Stimulated activated CD8-positive, alpha-beta memory T cell treated with anti-CD3 and anti-CD28 coated beads, Interleukin-7, amount 100 ng/mL, for 24 hours (primary cell): ENCODE measurements at places on chromosomes 2 and 18.

- no peak for DNase-seq
These were observed 45.2 kb downstream of the NCK2 start for GRCh38 chr2:105789745-105790460.

GRCh38 chr18:46502444-46502843 lies 154.6 kb downstream of the LOXHD1 start:
- no peak for DNase-seq

DNA sequence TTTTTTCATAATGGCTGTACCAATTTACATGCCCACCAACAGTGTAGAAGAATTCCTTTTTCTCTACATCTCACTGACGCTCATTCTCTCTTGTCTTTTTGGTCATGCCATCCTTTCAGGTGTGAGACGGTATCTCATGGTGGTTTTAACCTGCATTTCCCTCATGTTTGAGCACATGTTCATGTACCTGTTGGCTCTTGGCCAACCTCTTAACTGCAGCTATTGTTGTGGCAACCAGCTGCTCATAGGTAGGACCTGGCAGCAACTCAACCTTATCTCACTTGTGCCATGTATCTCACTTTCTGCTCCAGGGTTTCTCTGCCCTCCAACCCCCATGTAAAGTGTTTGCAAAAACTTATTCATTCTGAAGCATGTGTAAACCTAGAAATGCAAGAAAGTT lies 167.5 kb downstream of the UPP2 start:
- DNase-seq, result no peak

DNA sequence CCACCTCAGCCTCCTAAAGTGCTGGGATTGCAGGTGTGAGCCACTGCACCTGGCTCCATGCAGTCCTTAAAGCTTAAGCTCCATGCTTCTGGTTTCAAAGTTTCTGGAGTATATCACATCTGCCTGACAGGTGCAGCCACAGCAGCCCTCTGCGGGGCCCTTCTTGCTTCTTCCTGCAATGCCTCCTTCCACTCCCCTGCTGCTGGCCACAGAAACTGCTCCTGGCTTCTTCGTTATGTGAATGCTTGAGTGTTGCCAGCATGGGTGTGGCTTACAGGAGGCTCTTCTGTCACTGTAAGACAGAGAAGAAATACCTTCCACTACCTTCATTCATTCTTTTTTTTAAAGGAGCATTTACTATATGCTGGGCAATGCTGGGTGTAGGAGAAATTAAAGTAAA lies 10.1 kb upstream of the CCBE1 start:
- no peak for DNase-seq

- no peak for DNase-seq
These were observed 208.7 kb downstream of the CLIP4 start for GRCh38 chr2:29323961-29324360.

DNA sequence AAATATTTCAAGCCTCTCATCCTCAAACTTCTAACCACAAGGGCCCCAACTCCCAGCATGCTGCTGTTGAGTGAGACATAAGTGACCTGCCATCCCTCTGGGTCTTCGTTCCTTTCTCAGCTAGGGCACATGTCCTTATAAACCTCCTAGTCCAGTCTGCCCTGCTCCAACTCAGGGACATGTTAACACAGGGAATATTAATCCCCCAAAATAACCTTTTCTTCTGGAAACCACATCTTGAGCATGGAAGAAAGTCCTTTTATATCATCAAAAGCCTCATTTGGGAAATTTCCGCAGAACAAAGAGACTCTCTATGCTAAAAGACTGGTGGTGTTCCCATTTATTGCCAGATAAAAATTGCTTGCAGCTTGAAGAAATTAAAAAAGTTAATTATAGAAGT lies 14.4 kb downstream of the TNP1 start:
- DNase-seq, result no peak

DNA sequence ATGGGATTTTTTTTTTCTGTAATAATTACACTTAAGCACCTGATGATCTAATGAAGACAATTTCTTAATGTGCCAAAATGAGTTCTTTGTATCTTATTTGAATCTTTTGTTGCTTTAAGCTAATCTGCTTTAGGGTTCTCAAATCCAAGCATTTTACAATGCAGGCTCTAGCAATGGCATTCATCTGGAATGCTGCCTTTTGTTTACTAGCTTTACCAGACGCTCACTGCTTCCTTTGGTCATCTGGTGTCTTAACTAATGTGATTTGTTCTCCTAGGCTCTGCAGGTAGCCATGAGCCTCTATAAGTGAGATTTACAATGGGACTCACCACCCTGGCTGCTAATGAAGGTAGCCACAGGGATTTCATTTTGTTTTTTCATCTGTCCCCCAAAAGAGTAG lies 100.3 kb downstream of the GREB1L start:
- no peak for DNase-seq

GRCh38 chr2:144449028-144449406 lies 70.9 kb downstream of the ZEB2 start:
- DNase-seq, result no peak

- no peak for DNase-seq
These were observed 58.8 kb downstream of the NEDD4L start for GRCh38 chr18:58102875-58103274.

GRCh38 chr18:57337890-57338289 lies 14.5 kb upstream of the ST8SIA3 start:
- DNase-seq, result no peak

- no peak for DNase-seq
These were observed 143.1 kb downstream of the FAM161A start for GRCh38 chr2:61710711-61711110.

DNA sequence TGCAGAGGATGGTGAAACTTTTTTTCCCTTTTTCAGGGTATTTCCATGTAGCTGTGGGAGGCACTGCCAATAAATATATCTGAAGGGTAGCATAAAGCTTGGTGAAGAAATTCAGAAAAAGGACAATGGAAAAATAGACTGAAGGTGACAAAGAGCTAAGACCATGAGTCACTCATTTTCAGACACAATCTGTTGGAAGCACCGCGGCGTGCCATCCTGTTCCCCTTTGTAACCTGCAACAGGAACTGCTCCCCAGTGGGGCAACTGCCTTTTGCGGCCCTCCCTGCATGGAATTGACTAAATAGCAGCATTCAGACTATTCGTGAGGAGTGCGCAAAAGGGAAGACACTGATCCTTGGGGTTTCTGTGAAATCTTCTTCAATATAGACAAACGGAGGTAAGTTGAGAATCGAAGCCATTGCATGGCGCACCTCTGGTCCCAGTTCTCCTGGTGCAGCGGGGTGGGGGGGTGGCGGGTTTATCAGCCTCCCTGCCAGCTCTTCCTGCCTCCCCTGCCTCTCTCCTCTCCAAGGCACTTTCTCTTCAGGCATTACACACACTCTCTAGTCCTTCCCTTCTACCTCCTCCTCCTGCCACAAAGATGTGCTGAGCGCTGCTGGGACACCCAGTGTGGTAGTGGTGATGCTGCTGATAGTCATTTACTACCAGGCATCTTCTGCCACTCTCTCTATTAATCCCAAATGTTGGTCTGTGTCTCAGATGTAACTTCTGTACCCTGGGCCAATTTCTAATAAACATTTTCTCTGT lies 126.2 kb upstream of the TMEM200C start:
- no peak for DNase-seq

DNA sequence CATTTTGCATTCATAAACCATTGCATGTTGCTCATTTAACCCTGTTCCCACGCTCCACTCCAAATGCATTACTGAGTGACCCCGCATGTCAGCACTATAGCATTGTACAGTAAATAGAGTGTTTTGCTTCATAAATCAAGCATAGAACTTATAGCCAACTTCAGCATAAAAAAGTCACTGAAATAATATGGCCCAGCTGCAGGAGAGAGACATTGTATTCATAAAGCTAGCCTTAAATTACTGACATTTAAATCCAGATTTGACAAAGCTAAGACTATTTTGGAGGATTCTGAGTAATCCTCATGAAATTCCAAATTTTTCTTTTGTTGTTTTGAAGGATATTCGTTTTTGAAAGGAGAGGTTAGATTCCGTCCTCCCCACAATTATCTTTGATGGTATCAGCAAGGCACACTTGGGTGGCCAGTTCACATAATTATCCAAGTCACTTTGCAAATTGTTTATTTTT lies 320.9 kb upstream of the TCF4 start:
- no peak for DNase-seq

DNA sequence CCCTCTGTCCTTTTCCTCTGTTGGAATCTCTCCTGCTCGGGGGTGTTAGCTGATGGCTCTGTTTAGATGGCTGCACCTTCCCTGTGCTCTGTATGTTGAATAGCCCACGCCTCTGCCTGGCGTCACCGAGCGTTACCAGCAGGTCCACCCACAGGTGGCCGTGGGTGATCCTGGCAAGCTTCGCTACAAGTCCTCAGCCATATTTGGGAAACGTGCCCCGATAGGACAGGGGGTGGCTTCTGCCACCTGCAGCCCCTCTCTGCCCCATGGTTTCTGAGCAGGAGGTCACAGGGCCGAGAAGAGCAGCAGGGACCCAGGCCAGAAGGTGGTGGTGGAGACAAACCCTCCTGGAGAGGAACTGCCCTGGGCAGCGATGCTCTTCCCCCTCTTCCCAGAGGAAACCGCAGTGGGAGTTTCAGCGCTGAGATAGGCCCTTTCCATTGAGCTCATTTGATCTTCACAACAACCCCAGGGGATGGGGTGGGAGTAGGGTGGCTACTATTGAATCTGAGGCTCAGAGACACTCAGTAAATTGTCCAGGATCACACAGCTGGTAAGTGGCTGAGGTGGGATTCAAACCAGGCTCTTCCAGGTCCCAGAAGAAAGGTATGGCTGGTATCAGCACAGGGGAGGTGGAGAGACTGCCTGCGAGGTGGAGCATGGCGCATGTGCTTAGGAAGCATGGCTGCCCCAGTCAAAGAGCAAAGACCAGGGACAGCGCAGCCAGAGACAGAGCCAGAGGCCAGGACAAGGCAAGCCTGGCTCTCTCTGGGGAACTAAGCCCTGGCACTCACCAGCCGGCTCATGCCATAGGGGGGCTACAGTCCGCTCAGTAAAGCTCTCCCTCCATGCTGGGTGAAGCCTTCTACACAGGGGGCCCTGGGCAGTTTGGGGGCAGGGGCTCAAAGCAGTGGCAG lies 15.0 kb downstream of the NGEF start:
- no peak for DNase-seq

GRCh38 chr18:61833387-61833786 lies 59.4 kb downstream of the RNF152 start:
- no peak for DNase-seq

- no peak for DNase-seq
These were observed 119.9 kb downstream of the DPP4 start for GRCh38 chr2:161954103-161954502.

GRCh38 chr18:25646971-25647370 lies 295.0 kb upstream of the ZNF521 start:
- DNase-seq, result no peak

DNA sequence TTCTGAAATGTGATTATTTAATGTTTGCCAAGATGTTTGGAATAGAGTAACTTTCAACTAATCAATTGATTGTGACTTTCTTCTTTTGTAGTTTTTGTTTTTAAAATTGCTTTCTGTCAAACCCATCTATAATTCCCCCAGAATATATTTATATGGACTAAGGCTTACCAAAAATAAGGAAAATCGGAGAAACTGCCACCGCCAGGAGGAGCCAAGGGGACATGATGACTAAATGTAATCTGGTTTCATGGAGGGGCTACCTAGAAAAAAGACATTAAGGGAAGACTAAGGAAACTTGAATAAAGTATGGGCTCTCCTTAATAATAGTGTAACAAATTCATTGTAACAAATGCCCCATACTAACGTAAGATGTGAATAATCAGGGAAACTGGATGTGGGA lies 19.5 kb downstream of the BOLA3 start:
- no peak for DNase-seq

GRCh38 chr2:64939332-64939917 lies 49.8 kb upstream of the SLC1A4 start:
- DNase-seq, result no peak

- no peak for DNase-seq
These were observed 210.9 kb downstream of the DYM start for GRCh38 chr18:49249521-49249920.

GRCh38 chr2:146317959-146318358 lies 1526.9 kb upstream of the ACVR2A start:
- no peak for DNase-seq

GRCh38 chr18:35634323-35634722 lies 52.8 kb downstream of the GALNT1 start:
- DNase-seq, result no peak

- DNase-seq, result no peak
These were observed 86.7 kb downstream of the LYPD6B start for GRCh38 chr2:149125031-149125725.

GRCh38 chr2:199471443-199472057 lies 13.8 kb upstream of the SATB2 start:
- DNase-seq, result no peak

DNA sequence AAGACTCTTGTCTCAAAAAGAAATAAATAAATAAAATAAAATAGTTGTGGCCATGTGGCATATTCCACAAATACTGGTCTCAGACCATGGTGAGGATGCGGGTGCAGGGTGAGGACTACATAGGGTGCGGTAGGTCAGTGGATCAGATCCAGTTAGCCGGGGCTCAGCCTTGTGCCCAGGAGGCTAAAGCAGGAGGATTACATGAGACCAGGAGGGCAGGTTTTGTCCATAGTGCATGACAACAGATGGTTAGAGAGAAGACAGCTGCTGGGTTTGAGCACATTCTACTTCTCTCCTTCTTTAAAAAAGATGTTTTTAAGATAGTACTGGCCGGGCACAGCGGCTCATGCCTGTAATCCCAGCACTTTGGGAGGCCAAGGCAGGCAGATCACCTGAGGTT lies 12.8 kb upstream of the PSD4 start:
- no peak for DNase-seq

DNA sequence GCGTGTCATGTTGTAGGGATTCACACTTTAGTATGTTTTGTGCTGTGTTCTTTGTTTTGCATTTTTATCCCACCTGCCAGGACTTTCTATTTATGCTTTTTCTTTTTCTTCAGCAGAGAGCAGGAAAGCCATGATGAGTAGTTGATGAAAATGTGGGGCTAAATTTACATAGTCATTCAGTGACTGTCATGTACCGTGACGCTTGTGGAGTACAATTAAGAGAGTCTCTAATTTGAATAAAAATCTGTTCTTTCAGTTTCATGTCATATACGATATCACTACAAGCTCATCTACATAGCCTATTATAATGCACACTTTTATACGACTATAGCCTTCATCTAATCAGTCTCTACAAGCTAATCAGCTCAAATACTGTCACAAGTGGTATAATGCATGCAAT lies 112.7 kb upstream of the SPATS2L start:
- no peak for DNase-seq

GRCh38 chr2:101768556-101769220 lies 71.2 kb downstream of the MAP4K4 start:
- no peak for DNase-seq

DNA sequence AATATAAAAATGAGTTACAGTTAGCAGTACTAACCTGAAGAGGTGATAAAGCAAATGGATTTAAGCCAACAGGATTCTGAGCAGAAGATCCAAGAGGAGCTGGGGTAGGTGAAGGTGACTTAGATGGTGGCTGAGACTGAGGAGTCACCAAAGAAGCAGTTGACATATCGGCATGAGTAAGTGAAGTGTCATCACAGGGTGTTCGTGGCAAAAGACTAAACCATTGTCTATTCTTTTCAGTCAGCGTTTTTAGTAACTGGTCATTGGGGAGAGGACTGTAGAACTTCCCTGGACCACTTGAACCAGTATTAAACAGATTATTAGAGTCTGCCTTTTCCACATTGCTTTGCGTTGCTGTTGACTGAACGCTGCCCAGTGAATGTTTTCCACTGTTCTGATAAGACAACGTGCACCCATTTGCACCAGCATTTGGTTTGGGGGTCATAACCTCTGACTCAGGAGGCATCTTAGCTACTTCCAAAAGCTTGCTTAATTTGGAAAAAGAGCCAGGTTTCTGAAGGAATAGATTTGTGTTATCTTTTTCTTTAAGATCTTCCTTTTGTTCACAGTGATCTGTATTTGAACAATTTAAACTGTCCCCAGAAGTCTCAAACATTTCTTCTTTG lies 63.3 kb upstream of the WDSUB1 start:
- DNase-seq, result no peak
